ENCODE measurements at places on chromosomes 6 and 20.

DNA sequence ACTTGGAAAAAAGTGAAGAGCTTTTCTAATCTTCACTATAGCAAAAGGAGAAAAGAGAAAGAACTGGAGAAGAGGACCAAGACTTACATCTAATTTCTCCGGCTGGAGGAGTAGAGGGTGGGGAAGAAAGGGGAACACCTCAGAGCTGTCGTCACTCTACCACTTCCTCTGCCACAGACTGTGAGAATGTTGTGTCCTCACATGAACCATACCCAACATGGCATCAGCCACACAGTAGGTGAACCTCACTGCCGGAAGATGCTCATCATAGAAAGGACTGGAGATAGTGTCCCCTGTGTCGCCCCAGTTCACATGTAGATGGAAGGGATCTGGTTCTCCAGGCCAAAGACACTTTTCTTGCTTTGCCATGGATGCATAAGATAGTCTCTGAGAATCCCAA is 604.4 kb upstream of the NOX3 start:
- DNase-seq: no peak

DNA sequence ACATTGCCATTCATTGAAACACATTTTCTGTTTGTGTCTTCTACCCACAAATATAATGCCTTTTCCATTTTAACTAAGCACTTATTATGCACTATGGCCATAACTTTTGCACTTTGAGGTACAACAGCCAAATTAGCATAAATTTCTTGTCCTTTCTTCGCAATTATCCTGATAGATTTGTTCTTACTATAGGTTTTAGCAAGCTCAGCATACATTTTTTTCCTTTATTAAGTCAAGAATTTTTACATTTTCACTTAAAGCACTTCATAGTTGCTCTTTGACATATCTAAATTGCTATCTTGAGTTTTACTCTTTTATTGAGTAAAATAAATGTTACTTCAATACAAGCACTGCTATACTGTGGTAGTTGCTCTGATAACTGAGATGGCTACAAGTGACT is 5.8 kb downstream of the DEFB114 start:
- DNase-seq: no peak

- no peak for DNase-seq
Measured at GRCh38 chr20:48790473-48791003, 37.3 kb downstream of the PREX1 start.

DNA sequence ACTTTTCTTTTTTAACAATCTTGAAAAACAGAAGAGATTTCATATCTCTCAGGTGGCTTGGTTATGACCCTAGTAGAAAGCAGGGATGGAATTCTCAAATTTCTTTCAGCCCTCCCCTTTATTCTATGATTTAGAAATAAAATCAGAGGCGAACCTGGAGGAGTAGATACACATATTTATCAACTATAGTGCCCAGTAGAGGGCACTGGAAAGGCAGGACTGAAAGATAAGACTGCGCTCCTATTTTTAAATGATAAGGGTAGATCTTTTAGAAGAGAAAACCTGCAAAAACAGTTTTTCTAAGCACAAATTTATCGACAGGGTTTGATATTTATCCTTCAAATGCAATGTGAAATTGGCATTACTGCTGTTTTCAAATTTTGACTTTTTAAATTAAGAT is 1296.6 kb downstream of the EPHA7 start:
- no peak for DNase-seq

DNA sequence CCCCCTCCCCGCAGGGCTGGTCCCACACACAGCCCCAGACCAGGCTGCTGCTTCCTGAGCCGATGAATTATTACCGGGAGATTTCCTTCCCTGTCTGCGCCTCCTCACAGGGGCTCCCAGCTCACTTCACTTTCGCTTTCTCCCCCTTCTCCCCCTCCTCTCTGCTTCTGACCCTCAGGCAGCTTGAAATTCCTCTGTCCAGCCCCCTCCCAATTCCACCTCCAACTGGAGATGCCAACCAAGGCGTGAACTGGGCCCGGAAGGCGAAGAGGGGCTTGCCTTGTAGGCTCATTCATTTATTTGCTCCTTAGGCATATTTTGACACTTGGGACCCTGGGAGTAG is 1.7 kb upstream of the TCF15 start:
- DNase-seq: no peak

DNA sequence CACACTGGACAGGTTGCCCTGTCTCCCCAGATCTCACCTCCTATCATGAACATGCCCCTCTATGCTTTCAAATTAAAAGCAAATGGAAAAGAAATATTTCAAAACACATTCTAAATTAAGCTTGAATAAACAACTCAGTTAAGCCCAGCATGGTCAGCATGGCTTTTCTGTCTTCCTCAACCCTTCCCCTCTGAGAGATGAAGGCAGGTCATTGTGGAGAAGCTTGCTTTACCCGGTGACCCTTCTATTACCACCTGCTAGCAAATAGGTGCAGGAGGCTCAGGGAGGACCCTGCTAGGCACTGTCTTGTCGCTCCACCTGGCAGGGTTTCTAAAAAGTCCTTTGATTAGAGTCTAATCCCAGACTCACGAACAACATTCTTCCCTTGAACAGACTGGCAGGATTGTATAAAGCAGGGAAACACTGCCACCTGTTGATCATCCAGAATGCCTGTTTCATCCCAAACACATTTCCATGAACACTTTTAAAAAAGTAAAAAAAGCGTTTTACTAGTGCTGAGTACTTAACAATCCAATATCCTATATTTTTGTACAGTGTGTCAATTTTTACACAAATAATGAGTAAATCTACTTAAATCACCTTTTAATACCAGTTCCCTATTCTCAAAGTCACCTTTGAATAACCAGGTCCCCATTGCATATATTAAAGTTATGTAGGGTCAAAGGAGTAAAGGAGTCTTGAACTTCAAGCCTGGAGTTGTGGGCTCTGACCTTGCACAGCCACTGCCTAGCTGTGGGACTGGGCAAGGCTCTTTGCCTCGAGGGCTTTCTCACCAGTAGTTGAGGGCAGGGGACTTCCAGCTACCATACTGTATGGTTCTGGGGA is 75.5 kb downstream of the GPR6 start:
- DNase-seq: peak; percentile 41

DNA sequence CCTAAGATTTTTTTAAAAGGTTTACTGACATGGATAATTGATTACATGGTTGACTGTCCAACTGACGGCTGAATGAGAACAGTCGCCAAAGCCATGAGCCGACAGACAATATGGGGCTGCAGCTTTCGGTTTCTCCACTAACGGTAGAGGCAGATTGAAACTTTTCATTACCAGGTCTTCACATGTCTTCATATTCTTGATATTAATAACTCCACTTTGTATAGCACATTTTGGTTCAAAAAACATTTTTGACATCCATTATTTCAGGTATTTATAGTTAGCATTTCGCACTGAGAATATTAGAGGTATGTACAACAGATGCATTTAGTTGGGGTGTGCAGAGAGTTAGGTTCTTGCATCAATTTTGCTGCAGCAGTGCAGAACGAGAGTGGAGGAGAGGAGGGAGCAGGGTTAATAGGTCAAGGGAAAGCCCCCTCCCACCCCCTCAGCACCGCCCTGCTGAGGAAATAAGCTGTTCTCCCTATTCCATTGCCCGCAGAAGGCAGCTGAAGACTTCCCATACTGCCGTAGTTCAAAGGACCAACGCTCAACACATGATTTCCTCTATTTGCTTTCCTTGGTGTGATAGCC is 73.6 kb upstream of the ADTRP start:
- no peak for DNase-seq

DNA sequence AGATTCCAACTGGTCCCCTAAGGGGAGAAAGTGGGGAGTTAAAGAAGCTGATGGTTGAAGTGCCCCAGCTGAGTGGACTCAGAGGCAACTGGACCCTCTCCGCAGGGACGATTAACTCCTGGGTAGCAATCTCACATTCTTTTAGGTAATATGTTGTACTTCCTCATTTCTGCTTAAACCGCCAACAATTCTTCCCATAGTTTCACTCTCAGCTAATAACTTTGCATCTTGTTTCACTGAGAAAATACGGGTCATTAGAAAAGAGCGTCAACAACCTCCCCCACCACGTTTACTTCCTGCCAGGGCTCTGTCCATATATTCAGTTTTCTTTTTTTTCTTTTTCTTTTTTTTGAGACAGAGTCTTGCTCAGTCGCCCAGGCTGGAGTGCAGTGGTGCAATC is 39.5 kb upstream of the CHD6 start:
- no peak for DNase-seq

DNA sequence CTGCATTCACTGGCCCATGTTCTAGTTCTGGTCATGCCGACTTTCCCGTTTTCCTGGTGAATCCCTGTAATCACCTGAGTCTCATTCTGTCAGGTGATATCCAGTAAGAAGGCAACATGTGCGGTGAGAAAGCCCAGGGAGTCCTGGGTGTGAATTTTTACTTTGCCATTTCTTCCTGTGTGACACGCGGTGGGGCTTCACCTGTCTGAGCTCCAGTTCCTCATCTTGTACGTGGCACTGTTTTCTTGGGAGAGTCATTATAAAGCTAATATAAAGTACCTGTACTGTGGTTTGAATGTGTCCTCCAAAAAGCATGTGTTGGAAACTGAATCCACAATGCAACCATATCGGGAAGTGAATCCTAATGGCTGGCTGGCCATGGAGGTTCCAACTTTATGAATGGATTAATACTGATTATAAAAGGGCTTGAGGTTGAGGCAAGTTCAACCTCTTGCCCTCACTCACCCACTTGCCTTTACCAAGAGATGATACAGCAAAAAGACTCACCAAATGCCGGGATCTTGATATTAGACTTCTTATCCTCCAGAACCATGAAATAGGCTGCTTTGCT is 5.1 kb downstream of the HLA-E start:
- no peak for DNase-seq

GRCh38 chr20:40803381-40803780 is 114.3 kb upstream of the MAFB start:
- no peak for DNase-seq

GRCh38 chr6:44178424-44179071 is 19.9 kb downstream of the CAPN11 start:
- DNase-seq: no peak

DNA sequence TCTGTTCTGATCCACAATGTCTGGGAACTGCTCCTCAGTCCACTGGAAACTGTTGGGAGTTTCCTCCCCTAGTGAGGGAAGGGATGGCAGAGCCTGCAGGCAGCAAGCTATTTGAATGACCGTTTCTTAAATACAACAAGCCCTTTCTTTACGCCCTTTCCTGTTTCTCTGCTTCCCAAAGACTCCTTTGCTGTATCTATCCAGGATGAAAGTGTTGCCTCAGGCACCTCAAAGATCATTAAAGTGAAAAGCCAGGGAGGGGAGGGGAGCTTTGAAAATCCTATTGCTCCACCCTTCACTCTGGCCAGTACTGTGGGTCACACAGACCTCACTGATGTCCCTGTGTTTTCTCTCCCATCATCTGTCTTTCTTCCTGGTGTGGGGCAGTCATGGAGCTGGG is 213.1 kb downstream of the RNF144B start:
- DNase-seq: no peak

DNA sequence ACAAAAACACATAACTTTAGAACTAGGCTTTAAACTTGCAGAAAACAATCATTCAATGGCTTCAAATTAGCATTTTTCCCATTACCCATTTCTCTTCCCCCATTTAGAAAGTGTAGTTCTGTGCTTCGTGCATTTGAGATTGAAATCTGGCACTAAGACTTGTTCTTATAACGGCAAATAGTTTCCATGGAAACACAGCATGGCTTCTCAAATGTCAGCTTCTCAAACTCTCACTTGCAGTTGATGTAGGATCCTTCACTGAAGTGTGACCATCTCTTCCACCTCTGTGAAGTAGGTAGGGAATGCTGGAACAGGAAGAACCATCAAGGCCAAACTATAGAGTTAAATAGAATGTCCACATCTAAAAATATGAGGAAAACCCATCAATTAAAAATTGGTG is 52.2 kb downstream of the MANEA start:
- DNase-seq: no peak

DNA sequence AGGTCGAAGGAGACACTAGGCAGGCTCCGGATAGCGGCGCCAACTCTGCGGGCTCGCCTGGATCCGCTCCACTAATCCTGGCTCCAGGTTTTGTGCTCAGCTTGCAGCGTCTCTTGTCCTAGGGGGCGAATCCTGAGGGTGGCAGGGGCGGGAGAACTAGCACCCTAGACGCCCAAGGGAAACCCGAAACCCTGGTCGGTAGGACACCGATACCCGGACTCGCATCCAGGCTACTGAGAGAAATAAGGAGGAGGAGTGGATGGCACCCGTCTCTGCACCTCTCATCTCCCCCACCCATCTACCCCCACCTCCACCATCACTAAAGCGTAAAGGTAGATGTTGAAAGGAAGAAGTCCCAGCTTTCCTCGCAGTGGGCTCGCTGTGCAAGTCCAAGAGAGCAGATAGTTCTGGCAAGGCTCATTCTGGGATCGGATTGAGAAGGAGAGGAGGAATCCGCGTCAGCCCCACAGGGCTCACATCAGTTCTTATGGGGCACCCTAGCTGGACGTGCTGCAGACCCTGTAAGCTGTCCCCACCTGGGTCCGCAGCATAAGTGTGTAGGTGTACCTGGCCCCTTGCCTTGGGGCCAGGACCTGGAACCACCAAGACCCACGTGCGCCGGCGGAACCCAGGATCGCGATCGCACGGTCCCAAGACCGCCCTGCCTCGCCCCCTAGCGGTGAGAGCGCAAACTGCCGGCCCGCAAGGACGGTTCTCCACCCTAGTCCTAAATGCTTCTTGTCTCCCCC is 6.9 kb downstream of the SLC32A1 start:
- peak; percentile 82 for DNase-seq

DNA sequence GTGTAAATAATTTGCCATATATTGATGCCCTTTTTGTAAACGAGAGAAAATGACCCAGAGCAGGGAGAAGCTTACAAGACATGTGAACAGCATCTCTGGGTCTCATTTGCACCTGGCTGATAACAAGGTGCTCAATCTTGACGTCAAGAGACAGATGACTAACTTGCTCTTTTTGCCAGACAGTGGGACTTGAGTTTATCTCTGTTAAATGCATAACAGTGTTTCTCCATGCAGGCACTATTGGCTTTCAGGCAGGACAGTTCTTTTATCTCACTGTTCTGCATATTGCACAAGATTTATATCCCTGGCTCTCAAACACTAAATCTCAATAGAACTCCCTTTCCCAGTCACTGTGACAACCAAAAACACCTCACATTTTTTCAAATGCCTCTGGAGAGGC is 56.4 kb downstream of the RFX6 start:
- DNase-seq: no peak

- no peak for DNase-seq
Measured at GRCh38 chr6:111238464-111239119, 151.3 kb downstream of the SLC16A10 start.

DNA sequence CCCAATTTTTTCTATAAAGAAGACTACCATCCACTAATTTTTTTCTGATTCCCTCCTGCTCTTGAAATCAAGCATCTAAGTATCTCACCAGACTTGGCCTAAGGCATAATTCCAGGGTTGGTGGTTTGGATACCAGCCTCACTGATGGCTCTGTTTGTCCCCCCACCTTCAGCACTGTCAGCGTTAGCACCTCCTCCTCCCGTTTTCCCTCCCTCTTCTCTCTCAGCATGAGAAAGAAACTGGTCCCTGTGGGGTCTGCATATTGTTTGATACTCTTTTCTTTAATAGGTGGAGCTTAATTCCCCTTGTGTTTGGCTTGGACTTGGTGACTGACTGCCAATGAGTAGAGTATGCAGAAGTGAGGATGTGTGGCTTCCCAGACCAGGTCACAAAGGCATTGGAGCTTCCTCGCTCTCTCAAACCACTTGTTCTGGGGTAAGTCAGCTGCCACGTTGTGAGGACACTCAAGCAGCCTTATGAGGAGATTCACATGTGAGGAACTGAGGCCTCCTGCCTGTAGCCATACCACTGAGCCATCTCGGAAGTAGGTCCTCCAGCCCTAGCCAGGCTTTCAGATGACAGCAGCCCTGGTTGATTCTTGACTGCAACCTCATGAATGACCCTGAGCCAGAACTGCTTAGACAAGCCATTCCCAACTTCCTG is 65.2 kb downstream of the RIOK1 start:
- DNase-seq: no peak

GRCh38 chr6:372336-372911 is 19.1 kb upstream of the IRF4 start:
- DNase-seq: no peak

Measured in right kidney (tissue), 9 donors.